Activated T-cell treated with anti-CD3 and anti-CD28 coated beads for 1 hour (primary cell): ENCODE measurements at places on chromosomes 1 and 21.

GRCh38 chr1:178465011-178465410, 31.8 kb downstream of the CLEC20A start:
- DNase-seq, result no peak

DNA sequence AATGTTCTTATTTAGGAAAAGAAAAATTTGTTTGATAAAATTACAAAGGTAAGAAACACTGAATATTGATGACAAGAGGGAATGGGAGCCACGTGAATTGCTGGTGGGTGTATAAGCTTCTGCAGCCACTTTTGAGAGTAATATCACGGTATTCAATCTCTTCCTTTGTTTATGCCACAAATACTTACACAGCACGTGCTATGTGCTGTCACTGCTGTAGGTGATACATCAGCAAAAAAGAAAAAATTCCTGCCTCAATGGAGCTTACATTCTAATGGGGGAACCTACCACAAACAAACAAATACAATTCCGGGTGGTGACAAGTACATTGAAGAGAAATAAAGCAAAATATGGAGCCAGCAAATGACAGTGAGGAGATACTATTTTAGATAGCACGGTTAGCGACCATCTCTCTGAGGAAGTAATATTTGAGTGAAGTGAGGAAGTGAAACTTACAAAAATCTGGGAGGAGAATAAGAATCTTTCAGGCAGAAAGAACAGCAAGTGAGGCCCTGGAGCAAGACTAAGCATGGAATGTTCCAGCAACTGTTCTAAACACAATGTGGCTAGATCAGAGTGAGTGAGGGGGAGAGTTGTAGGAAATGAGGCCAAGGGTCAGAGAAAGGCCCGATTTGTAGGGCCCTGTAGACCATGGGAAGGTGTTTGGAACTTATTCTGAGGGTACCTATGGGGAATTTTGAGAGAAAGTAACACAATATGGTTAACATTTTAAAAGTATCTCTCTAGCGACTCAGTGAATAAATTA, 2.6 kb upstream of the FCRLB start:
- no peak for DNase-seq

DNA sequence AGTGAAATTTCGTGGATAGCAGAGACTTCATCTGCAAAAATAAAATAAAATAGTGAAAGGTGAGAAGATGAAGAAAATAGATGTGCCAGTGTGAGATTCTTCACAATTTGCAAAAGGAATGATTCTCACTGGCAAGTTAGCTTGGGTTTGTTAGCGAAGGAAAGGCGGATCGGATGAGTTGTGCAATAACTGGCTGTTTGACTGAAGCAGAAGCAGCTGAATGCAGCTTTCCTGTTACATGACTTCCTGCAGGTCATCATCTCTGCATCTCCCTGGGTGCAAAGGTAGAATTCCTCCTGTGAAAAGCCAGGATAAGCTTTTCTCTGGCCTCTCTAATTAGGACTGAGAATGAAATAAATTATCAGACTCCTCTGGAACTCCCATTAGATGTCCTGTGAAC, 263.1 kb upstream of the CHRM3 start:
- DNase-seq, result no peak

- DNase-seq, result no peak
Observed at GRCh38 chr1:74673351-74674111, at the start of gene ERICH3. ERICH3 (minus strand) TSS chr1:74673792; CDS start chr1:74673519, 273 bp downstream.

GRCh38 chr1:225811622-225812487, 1.9 kb downstream of the EPHX1 start:
- DNase-seq, result no peak

GRCh38 chr1:74395571-74395970, 116.8 kb downstream of the LRRC53 start:
- DNase-seq, result no peak

GRCh38 chr1:100316622-100317021, 35.7 kb upstream of the CDC14A start:
- DNase-seq, result no peak

GRCh38 chr1:241606544-241606943, 33.6 kb downstream of the CHML start:
- DNase-seq, result no peak

DNA sequence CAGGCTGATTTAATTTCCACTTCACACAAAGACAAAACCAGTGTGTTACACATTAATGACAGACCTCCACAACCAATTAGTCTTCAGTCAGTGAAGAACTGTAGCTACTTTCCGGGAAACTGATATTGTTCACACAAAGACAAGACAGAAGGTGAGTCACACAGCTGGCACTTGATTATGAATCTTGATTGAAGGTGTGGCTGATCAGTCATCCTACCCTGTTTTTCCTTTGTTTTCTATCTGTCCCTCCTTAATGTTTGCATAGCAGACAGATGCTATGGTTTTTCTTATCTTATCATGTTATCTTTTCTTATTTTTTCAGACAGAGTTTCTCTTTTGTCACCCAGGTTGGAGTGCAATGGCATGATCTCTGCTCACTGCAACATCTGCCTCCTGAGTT, 185.1 kb upstream of the GREM2 start:
- no peak for DNase-seq

DNA sequence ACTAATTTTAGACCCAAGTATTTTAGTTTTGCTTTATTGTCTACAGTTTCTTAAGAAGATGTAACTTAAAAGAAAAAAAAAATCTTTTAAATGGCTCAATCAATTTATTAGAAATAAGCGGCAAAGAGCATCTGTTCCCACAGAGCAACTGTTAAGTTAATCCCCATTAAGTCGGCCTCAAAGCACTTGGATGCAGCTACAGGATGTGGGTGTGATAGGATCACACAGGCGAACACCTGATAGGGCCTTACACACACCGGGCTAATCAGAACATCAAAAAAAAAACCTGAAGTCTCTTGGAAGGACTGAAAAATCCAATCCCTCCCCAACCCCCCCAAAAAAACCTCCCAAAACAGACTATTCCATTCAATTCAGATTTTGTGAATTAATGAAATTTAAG, 23.0 kb downstream of the APP start:
- DNase-seq, result no peak

- DNase-seq, result no peak
Observed at GRCh38 chr1:53317646-53318539, 10.0 kb downstream of the LRP8 start.

GRCh38 chr1:208043691-208044181, 132.8 kb upstream of the CD34 start:
- no peak for DNase-seq

- no peak for DNase-seq
Observed at GRCh38 chr1:43551396-43551888, 20.8 kb downstream of the PTPRF start.
